Activated T-helper 2 cell treated with anti-CD3 and anti-CD28 coated beads, Interferon-gamma antibody, Interleukin-2, Interleukin-4, amounts not matched to agents 10 μg/mL and 5 μg/mL and 100 μg/mL, durations not matched to agents 14 hours and 24 hours and 36 hours (primary cell): ENCODE measurements at places on chromosomes 13 and 19. TPM values are rescaled to one million over a fixed set of nuclear protein-coding genes. Genes with fewer than 3 reads are reported as not detected.

The SYCN gene
- total RNA-seq = not detected in 2 replicates

GRCh38 chr19:50832666-50833065 is 708 bp downstream of the KLK15 start:
- no peak overlapping the region for H3K4me3 ChIP-seq
- peaks cover 28% of the 10 kb centered on the region for H3K27me3 ChIP-seq
- no peak for DNase-seq
- peaks cover 8% of the 10 kb centered on the region for H3K4me1 ChIP-seq
- no peaks in the 10 kb centered on the region for H3K36me3 ChIP-seq
- no peak overlapping the region for H3K27ac ChIP-seq

The PPM1N gene
- 2.5 and 3.1 TPM in 2 replicates for total RNA-seq

- no peaks in the 10 kb centered on the region for H3K4me1 ChIP-seq
- H3K27ac ChIP-seq = no peak overlapping the region
- H3K36me3 ChIP-seq = no peaks in the 10 kb centered on the region
- no peak overlapping the region for H3K4me3 ChIP-seq
- no peaks in the 10 kb centered on the region for H3K27me3 ChIP-seq
- DNase-seq = no peak
Measured at GRCh38 chr13:82681535-82681934, 1200.7 kb downstream of the SLITRK1 start.

DNA sequence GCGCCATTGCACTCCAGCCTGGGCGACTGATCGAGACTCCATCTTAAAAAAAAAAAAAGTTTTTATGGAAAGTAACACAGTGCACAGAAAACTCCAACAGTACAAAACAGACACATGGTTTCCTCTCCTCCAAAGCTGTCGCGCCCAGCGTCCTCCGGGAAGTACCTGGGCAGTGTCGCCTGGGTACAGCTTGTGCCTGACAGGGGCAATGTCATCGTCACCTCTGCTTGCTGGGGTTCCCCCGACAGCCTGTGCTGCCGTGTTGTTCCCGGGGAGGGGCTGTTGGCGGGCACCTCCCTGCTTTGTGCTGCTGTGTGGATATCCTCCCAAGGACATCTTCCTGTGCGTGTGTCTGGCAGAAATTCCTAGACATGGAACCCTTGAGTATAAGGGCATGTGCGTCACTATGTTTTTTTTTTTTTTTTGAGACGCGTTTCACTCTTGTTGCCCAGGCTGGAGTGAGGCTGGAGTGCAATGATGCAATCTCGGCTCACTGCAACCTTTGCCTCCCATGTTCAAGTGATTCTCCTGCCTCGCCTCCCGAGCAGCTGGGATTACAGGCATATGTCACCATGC is 2.4 kb upstream of the F2RL3 start:
- no peak for DNase-seq
- H3K27ac ChIP-seq = no peak overlapping the region
- no peaks in the 10 kb centered on the region for H3K27me3 ChIP-seq

The PPP5C gene
- 136 TPM in 2 replicates for total RNA-seq

The COX6B1 gene
- total RNA-seq = 431 and 461 TPM in 2 replicates

The NKPD1 gene
- 0.07 and 0.09 TPM in 2 replicates for total RNA-seq

GRCh38 chr13:49086722-49087121 is 111.0 kb downstream of the FNDC3A start:
- DNase-seq = no peak
- peaks cover 5% of the 10 kb centered on the region for H3K36me3 ChIP-seq
- H3K27me3 ChIP-seq = no peaks in the 10 kb centered on the region
- no peak overlapping the region for H3K4me3 ChIP-seq
- H3K4me1 ChIP-seq = no peaks in the 10 kb centered on the region

The CYP2A6 gene
- total RNA-seq = not detected in 2 replicates

GRCh38 chr13:24460256-24460655 is 52.3 kb downstream of the PARP4 start:
- no peaks in the 10 kb centered on the region for H3K27me3 ChIP-seq
- no peak overlapping the region for H3K4me3 ChIP-seq
- no peak for DNase-seq
- H3K27ac ChIP-seq = no peak overlapping the region

The IGFL3 gene
- total RNA-seq = not detected in 2 replicates

DNA sequence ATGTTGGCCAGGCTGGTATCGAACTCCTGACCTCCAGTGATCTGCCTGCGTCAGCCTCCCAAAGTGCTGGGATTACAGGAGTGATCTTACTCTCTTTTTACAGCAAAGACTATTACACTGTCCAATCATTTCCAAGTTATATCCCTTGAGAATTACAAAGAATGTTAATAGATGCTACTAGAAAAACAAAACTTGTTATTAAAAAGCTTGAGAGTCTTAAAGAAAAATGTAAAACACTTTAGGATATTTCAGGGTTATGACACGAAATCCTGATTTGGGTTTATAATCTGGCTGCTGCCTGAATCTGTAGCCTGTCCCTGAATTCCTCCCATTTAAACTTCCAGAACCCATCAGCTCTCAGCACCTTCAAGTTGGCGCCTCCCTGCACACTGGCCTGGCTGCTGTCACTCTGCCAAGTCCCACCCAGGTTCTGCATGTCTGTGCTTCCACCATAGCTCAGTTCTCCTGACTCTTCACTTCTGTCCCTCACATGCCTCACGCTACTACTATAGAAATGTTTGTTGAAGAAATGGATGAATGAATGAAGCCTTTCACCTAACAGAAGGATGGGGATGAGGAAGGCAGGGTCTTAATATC is 55.8 kb upstream of the RFXAP start:
- no peak for DNase-seq
- no peaks in the 10 kb centered on the region for H3K4me1 ChIP-seq

DNA sequence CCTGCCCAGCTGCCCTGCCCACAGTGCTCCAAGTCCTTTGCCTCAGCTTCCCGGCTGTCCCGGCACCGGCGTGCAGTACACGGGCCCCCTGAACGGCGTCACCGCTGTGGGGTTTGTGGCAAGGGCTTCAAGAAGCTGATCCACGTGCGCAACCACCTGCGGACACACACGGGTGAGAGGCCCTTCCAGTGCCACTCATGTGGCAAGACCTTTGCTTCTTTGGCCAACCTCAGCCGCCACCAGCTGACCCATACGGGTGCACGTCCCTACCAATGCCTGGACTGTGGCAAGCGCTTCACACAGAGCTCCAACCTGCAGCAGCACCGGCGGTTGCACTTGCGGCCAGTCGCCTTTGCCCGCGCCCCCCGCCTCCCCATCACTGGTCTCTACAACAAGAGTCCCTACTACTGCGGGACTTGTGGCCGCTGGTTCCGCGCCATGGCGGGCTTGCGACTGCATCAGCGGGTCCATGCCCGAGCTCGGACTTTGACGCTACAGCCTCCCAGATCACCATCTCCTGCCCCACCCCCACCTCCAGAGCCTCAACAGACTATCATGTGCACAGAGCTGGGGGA is 5.7 kb downstream of the ZNF526 start:
- H3K4me3 ChIP-seq = no peak overlapping the region
- H3K4me1 ChIP-seq = peaks cover 15% of the 10 kb centered on the region
- peaks cover 73% of the 10 kb centered on the region for H3K36me3 ChIP-seq
- no peak overlapping the region for H3K27ac ChIP-seq

The CD37 gene
- 141 TPM in 2 replicates for total RNA-seq

GRCh38 chr19:44745341-44745831 is 3.1 kb upstream of the BCL3 start:
- no peak for DNase-seq
- H3K4me1 ChIP-seq = peaks cover 31% of the 10 kb centered on the region
- peaks cover 13% of the 10 kb centered on the region for H3K36me3 ChIP-seq
- H3K27me3 ChIP-seq = peaks cover 3% of the 10 kb centered on the region
- no peak overlapping the region for H3K4me3 ChIP-seq
- H3K27ac ChIP-seq = peak overlapping the region; percentile 59

DNA sequence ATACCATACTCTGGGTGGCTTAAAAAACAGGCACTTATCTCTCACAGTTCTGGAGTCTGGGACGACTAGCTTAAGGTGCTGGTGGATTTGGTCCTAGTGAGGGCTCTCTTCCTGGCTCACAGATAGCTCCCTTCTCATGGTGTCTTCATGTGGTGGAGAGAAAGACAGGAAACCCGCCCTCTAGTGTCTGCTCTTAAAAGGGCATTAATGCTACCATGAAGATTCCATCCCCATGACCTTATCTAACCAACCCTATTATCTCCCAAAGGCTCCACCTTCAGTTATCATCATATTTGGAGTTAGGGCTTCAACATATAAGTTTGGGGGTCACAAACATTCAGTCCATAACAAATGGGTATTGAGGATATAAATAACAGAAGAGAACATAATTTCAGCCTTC is 139.4 kb downstream of the HS6ST3 start:
- no peaks in the 10 kb centered on the region for H3K36me3 ChIP-seq
- H3K4me3 ChIP-seq = no peak overlapping the region
- H3K27ac ChIP-seq = no peak overlapping the region
- H3K4me1 ChIP-seq = no peaks in the 10 kb centered on the region
- no peaks in the 10 kb centered on the region for H3K27me3 ChIP-seq
- no peak for DNase-seq

- no peak overlapping the region for H3K4me3 ChIP-seq
- H3K27ac ChIP-seq = no peak overlapping the region
- peaks cover 5% of the 10 kb centered on the region for H3K4me1 ChIP-seq
Measured at GRCh38 chr13:113647351-113648215, 10.4 kb downstream of the ATP4B start.

- no peak overlapping the region for H3K27ac ChIP-seq
- peaks cover 56% of the 10 kb centered on the region for H3K36me3 ChIP-seq
- no peaks in the 10 kb centered on the region for H3K4me1 ChIP-seq
- no peak overlapping the region for H3K4me3 ChIP-seq
- no peak for DNase-seq
Measured at GRCh38 chr19:3535981-3536380, 3.0 kb upstream of the TEKTIP1 start.

The NCR1 gene
- total RNA-seq = not detected in 2 replicates

GRCh38 chr19:45567609-45568008 is 17.0 kb downstream of the OPA3 start:
- no peak overlapping the region for H3K4me3 ChIP-seq
- H3K27ac ChIP-seq = no peak overlapping the region
- H3K4me1 ChIP-seq = peaks cover 9% of the 10 kb centered on the region
- DNase-seq = no peak
- no peaks in the 10 kb centered on the region for H3K27me3 ChIP-seq

DNA sequence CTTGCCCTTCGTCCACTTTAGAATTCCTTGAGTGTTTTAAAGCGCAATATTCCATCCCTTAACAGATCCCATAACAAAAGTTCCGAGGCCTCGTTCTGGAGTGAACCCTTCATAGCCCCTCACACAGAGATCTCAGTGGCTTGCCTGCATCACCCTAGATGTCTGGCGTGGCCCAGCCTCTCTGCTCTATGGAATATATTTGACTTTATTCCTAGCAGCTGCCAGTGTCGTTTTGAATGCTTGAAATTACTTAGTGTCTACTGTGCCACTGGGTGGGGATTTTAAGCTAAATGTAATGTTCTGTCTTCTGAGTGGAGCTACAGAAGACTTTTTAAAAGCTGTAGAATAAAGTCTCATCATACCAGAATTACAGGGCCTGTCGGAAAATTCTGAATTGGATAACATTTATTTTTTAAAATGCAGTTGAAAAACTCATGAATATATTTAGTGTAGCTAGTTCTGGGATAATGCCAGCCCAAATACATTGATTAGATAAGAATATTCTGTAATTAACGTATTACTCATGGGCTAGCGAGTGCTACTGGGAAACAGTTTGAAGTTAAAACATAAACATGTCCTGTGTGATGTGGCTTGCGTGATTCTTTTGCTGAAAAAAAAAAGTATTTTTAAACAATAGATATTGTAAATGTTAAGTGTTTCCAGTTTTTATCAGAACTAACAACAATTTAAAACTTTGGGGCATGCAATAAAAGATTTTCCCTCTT is 111.8 kb downstream of the ESD start:
- peaks cover 22% of the 10 kb centered on the region for H3K4me1 ChIP-seq
- no peaks in the 10 kb centered on the region for H3K27me3 ChIP-seq
- H3K27ac ChIP-seq = no peak overlapping the region
- peaks cover 26% of the 10 kb centered on the region for H3K36me3 ChIP-seq

The DAND5 gene
- 0.16 TPM in 1 of 2 replicates, not detected in the other for total RNA-seq

- no peak overlapping the region for H3K4me3 ChIP-seq
- no peaks in the 10 kb centered on the region for H3K36me3 ChIP-seq
- peaks cover 7% of the 10 kb centered on the region for H3K27me3 ChIP-seq
- peaks cover 5% of the 10 kb centered on the region for H3K4me1 ChIP-seq
Measured at GRCh38 chr13:109657395-109657794, 129.0 kb downstream of the IRS2 start.

- H3K27me3 ChIP-seq = no peaks in the 10 kb centered on the region
- no peak overlapping the region for H3K4me3 ChIP-seq
- no peak for DNase-seq
Measured at GRCh38 chr13:103282571-103283450, 216.6 kb upstream of the SLC10A2 start.
